ENCODE measurements at places on chromosomes 7 and 10. TPM values are rescaled to one million over a fixed set of nuclear protein-coding genes. Genes with fewer than 3 reads are reported as not detected.

GRCh38 chr10:112969542-112969941, 19.5 kb downstream of the TCF7L2 start:
- H3K36me3 ChIP-seq = no peaks in the 10 kb centered on the region
- H3K4me1 ChIP-seq = no peaks in the 10 kb centered on the region
- no peak for DNase-seq
- H3K4me3 ChIP-seq = no peak overlapping the region

GRCh38 chr7:157814931-157815705, 478.3 kb downstream of the DNAJB6 start:
- H3K36me3 ChIP-seq = no peaks in the 10 kb centered on the region
- H3K4me3 ChIP-seq = no peak overlapping the region
- no peaks in the 10 kb centered on the region for H3K27me3 ChIP-seq
- no peak overlapping the region for H3K27ac ChIP-seq

DNA sequence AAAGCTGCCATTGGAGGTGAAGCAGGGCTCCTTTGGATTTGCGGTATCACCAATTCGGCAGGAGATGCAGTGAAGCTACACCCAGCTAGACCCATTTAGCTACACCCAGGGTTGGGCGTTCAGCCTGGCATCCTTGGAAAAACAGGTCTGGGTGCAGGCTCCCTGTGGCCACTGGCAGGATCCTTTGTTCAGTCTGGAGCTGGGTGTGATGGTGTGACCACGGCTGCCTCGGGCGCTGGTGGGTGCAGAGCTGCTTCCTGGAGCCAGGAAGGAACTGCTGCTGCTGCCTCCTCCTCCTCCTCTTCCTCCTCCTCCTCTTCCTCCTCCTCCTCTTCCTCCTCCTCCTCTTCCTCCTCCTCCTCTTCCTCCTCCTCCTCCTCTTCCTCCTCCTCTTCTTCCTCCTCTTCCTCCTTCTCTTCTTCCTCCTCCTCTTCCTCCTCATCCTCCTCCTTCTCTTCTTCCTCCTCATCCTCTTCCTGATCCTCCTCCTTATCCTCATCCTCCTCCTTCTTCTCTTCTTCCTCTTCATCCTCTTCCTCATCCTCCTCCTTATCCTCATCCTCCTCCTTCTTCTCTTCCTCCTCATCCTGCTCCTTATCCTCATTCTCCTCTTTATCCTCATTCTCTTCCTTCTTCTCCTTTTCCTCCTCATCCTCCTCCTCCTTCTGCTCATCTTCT, 84.0 kb downstream of the GRK5 start:
- no peaks in the 10 kb centered on the region for H3K4me1 ChIP-seq
- no peaks in the 10 kb centered on the region for H3K36me3 ChIP-seq
- no peak overlapping the region for H3K4me3 ChIP-seq
- H3K27me3 ChIP-seq = no peaks in the 10 kb centered on the region
- no peak for DNase-seq

GRCh38 chr7:102320601-102321350, 34.1 kb downstream of the SH2B2 start:
- no peak overlapping the region for H3K4me3 ChIP-seq
- no peaks in the 10 kb centered on the region for H3K27me3 ChIP-seq
- H3K27ac ChIP-seq = no peak overlapping the region
- no peaks in the 10 kb centered on the region for H3K4me1 ChIP-seq

DNA sequence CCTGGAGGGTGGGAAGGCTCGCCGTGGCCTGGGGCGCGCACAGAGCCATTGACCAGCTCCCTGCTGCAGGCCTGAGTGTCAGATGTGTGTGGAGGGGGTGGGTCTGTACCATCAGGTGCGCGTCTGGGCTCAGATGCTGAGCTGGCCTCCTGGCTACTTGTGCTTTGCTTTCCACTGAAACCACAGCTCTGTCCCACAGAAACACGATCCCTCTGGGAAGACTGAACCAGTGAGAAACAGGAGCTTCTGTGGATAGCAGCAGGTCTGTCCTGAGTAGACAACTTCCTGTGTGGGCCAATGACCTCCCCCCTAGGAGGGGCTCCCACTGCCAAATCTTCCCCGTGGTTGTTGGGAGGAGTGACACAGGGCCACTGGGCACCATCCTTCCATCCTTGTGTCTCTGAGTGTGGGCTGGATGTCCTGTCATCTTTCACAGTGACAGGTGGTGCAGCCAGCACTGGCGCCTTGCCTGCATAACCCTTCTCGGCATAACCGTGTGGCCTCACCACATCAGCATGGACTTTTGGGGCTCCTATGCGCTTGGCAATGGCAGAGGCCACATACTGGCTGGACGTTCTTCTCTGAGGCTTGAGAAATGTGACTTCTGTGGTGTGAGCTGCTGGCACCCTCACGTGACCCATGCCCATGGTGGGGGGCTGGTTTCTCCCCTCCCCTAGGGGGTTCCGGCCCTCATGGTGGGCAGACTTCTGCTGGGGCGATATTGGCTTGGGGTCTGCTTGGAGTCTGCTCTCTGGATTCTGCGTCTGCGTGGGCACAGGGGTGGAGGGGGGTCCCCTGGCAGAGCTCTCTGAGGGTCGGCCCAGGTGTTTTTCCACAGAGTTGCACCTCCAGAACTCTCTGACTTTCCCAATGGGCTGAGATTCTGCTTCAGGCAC, 245.5 kb upstream of the GRB10 start:
- H3K27ac ChIP-seq = no peak overlapping the region
- H3K4me3 ChIP-seq = no peak overlapping the region
- H3K4me1 ChIP-seq = no peaks in the 10 kb centered on the region
- no peak for DNase-seq

DNA sequence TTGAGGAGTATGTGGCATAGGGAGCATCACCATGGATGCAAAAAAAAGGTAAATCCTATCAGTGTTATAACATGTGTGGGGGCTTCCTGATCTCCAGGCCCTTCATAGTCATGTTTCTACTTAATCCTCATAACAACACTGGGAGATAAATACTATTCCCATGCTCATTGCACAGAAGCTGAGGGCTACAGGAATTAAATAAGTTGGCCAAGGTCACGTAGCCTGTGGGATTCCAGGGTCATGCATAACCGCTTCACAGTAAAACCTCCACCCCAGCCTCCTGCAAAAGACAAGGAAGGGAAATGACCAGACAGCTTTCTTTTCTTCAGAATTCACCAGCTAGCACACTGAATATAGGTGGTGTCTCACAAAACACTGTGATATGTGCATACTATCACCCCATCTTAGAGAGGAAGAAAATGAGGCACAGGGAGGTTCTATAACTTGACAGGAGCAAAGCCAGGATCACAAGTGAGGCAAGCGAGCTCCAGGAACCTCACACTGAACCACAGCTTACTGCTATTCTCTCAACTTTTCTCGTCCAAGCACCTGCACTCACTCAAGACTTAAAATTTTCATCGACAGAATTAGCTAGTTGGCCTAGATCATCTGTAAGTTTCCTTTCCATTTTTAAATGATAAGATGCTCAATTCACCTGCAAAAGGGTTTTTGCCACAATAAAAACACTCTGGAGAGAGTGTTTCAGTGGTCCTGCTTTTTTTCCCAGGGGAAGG, 13.4 kb downstream of the JAZF1 start:
- H3K4me3 ChIP-seq = no peak overlapping the region
- H3K27ac ChIP-seq = no peak overlapping the region
- no peaks in the 10 kb centered on the region for H3K36me3 ChIP-seq
- H3K4me1 ChIP-seq = no peaks in the 10 kb centered on the region
- H3K27me3 ChIP-seq = no peaks in the 10 kb centered on the region

GNAT3 gene
- total RNA-seq = not detected

All from colonic mucosa (tissue), 4 donors.